Epithelial cell of proximal tubule (primary cell): ENCODE measurements at places on chromosomes 5 and 9.

DNA sequence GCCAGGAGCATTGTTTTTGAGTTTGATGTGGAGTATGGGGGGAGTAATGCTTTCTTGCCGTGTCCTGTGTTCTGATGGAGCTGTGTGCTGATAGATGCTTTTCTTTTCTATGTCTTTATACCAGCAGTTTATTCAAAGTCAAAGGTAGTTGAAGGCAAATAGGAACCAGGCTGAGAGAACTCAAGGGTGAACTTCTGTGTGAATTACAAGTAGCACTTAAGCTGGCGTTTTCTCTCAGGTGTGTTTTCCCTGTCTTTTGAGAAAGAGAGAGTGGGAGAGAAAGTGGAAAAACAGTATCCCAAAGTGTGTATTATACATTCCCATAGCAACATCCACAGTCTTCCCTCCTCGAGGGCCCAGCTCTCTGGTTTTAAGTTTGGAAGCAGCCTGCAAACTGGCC is 1.5 kb downstream of the TNFAIP8 start:
- DNase-seq: no peak

DNA sequence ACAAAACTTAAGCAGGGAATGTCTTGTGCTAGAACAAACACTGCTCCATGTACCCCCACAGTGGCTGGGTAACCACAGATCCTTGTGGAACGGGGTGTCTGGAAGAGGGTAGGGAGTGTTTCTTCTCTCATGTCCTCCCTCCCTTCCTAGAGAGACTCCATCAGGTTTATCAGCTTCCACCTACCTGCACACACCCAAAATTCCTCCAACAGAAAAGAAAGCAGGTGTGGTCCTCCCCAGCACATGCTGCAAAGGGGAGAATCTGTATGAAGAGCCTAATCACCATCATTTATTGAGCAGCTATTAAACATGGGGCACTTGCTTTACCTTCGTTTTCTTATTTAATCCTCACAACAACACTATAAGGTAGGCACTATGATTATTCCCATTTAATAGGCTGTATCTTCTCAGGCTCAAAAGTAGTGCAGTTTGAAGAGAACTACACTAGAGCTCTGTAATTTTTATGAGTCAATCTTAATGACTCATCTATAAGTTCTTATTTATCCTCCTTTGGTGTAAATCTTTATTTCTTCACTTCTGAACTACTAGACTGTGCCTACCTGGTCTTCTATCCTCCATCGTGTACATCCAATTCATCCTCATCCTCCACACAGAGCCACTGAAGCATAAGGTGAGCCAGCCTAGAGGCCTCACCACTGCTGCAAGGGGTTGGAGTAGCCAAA is 31.6 kb downstream of the C9orf40 start:
- DNase-seq: no peak

DNA sequence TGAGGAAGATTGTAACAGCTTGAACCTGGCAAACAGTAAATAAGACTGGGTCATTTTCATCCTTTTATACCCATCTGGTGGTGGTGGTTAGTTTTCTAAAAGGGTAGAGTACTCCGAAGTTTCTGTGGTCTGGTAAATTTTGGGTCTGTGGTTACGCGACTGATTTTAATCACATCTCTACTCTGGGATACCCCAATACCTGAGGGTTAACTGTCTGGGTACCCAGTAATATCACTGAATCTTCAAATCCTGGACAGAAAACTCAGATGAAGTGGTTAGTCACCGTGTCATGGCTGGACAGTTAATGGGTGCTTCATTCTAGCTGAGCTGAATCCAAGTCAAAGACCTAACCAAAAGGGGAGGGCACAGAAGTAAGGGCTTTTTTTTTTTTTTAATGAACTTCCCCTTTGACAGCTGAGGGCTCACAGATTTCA is 474.2 kb downstream of the GADD45G start:
- no peak for DNase-seq

GRCh38 chr5:61734966-61735365 is 402.9 kb downstream of the ZSWIM6 start:
- DNase-seq: no peak

- no peak for DNase-seq
Measured at GRCh38 chr9:131019388-131020239, 10.6 kb downstream of the LAMC3 start.

- no peak for DNase-seq
Measured at GRCh38 chr5:19044311-19044710, 943.7 kb downstream of the CDH18 start.

DNA sequence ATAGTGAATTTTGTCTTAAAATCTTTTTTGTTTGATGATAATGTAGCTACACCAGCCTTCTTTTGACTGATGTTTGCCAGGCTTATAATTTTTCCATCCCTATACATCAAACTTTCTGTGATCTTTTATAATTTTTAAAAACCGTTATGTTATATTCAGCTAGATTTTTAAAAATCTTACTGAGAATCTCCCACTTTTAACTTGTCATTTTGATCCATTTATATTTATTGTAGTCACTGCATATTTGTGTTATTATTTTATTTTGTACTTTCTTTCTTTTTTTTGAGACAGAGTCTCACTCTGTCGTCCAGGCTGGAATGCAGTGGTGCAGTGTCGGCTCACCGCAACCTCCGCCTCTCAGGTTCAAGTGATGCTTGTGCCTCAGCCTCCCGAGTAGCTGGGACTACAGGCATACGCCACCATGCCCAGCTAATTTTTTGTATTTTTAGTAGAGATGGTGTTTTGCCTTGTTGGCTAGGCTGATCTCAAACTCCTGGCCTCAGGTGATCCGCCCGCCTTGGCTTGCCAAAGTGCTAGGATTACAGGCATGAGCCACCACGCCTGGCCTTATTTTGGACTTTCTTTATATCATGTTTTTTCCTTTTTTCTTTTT is 12.7 kb downstream of the MRRF start:
- no peak for DNase-seq

- DNase-seq: no peak
Measured at GRCh38 chr9:111066468-111066867, 28.2 kb upstream of the LPAR1 start.

GRCh38 chr5:181043285-181044092 is 3.4 kb downstream of the BTNL9 start:
- DNase-seq: no peak

DNA sequence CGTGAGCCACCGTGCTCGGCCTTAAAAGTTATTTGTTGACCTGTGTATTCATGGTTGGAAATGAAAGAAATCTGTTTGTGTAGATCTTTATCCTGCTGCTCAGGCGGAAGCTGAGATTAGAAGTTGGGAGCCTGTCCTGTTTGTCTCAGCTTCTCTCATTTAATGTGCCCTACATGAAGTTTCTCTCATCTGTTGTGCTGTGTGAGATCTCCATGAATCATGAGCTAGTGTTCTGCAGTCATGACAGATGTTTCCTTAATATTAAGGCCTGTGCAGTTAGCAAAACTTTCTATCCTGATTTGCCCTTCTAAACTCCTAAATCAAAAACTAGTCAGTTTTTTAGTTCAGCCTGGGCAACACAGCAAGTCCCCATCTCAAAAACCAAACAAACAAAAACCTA is 59.5 kb downstream of the FAM78A start:
- DNase-seq: no peak

DNA sequence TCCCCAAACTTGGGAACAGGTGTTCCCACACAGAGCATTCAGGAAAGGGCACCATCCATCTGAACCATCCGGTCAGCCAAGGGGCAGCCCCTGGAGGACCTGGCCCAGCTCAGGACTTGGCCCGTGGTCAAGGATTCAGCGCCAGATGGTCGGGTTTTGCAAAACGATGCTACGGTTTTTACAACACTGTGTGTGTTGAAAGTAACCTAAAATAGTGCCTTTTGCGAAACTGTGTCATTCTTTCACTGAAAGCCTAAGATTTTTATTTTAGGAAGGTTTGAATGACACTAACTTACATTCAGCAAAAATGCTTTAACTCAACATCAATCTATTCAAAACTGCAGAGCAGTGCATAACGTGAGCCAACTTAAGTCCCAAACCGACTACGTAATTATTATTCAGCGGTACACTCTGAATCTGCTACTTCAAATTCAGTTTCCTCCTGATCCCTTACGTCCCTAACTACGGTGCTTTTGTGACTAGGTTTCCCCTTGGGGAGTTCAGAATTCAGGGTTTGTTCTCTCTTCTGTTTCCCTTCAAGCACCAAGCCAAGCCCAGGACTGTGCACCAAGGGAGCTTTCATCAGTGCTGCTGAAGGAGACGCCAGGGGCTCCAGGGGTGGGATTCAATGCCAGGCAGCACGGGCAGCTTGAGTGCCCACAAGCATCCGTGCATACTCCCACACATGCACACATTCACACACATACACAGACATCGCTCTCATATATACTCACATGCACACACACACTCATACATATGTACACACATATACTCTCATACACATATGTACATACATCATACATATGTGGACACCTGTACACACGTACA is 25.8 kb downstream of the LPCAT1 start:
- no peak for DNase-seq

DNA sequence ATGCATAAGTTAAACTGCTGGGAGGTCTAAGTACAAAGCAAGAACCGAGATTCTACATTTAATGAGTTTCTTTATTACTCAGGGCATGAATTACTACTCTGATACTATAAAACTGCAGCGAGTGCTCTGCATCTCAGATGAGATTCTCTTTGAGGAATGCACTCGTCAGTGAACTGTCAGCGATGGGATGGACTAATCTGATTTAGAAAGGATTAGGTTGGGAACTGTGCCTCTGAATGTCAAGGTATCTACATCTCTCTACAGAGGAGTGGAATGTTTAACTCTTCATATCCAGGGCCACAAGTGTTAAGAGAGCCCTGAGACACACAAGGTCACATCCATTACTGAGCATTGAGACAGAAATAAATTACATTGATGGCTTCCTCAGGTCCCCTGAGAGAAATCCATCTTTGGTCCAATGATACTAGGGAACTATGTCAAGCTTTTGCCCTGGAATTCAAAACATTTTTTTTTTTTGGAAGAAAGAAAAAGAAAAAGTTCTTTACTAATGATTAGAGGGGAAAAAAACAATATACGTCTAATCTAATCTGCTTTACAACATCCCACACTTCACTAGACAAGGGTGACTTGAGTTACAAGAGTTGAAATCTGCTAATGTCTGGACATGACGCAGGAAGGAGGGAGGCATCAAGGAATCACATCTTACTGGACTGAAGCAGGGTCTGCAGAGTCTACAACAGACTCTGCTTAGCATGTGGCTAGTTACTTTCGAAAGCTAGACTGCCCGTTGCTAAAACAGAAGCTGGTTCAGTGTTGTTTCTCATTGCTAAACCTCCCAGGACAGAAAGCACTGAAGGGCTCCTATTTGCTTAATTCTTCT is 270.0 kb upstream of the TLE4 start:
- no peak for DNase-seq

- no peak for DNase-seq
Measured at GRCh38 chr5:131329286-131329560, 65.4 kb downstream of the CDC42SE2 start.

- DNase-seq: peak; percentile 96
Measured at GRCh38 chr9:107750741-107751566, 261.4 kb upstream of the KLF4 start.

GRCh38 chr5:176781638-176782570 is 28.5 kb upstream of the UNC5A start:
- DNase-seq: no peak

- no peak for DNase-seq
Measured at GRCh38 chr5:53032188-53032587, 43.0 kb downstream of the ITGA2 start.

DNA sequence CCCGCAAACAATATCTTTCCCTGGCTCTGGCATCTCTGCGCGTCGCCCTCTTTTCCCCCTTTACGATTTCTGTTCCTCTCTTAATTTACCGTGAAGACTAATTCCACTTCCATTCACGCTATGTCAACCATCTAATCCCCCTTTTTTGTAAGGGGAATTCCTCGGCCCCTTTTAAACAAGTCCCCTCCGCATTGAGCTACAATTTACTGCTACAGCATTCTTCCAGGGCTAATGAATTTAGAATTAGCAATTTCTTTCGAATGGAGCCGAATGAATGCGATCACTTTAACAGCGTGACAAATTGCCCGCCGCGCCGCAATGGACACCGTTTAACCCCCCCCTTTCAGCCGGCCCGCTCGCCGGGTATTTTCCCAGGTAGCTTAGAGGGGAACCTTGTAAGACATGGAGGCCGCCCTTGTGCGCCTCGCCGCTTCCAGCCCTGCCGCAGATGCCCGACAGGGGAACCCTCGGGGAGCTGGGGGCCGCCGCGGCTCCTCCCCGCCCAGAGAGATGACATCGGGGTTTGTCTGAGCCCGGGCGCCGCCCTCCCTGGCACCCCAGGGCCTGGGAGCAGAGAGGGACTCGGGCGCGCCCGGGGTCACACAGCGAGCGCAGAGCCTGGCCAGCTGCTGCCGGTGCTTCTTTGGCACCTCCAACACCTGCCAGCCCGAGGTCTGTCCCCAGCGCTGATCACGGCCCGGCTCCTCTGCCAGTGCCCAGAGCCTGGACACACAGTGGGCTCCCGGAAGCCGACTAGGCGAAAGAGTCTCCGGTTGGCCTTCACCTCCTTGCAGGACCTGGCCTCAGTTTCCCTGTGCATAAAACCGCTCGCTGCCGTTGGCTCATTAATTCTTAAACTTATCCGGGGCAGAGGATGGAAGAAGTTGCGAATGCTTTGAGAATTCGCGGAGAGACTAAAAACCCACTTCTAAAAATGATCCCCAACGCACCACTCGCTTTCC is 1.3 kb downstream of the PRDM12 start:
- DNase-seq: no peak

GRCh38 chr5:41403846-41404245 is 106.6 kb downstream of the PLCXD3 start:
- no peak for DNase-seq

DNA sequence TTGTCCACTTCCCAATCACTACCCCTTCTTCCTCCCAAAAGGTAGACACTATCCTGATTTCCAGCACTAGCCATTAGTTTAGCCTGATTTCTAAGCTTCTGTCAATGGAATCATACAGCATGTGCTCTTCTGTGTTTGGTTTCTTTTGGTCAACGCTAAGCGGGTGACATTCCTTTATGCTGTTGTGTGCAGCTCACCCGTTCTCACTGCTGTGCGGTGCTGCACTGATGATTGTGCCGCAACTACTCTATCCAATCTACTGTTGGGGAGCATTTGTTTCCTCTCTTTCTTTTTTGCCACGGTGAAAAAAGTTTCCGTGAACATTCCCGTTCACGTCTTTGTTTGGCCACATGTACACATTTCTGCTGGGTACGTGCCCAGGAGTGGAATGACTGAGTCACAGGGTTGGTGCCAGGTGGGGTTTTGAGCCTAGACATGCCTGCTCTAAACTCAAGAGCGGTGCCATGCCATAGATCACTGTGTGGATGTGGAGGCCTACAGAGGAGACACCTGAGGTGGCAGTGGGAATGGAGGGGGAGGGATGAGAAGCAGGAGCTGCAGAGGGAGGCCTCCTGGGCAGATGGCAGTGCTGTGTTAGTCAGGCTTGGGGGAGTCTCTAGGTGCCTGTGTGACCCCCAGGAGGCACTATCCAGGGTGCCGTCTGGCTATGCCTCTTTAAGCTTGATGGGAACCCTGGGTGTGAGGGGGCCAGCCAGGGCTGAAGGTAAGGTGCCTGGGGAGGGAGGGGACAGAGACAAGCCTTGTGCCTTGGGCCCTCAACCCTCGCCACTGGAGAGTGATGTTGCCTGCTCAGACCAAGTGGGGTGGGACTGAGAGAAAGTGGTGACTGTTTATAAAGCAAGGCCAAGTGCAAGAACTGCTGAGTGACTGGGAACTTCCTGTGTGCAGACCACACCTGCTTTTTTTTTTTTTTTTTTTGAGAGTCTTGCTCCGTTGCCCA is 11.4 kb upstream of the ANKRD33B start:
- no peak for DNase-seq
